Left renal cortex interstitium (tissue), 4 donors: ENCODE measurements at places on chromosomes 7 and 10. TPM values are rescaled to one million over a fixed set of nuclear protein-coding genes. Genes with fewer than 3 reads are reported as not detected.

SGPL1 gene
- 57.4 TPM for polyA plus RNA-seq

GRCh38 chr7:84136336-84136735 lies 58.3 kb downstream of the SEMA3A start:
- DNase-seq, result no peak

DNA sequence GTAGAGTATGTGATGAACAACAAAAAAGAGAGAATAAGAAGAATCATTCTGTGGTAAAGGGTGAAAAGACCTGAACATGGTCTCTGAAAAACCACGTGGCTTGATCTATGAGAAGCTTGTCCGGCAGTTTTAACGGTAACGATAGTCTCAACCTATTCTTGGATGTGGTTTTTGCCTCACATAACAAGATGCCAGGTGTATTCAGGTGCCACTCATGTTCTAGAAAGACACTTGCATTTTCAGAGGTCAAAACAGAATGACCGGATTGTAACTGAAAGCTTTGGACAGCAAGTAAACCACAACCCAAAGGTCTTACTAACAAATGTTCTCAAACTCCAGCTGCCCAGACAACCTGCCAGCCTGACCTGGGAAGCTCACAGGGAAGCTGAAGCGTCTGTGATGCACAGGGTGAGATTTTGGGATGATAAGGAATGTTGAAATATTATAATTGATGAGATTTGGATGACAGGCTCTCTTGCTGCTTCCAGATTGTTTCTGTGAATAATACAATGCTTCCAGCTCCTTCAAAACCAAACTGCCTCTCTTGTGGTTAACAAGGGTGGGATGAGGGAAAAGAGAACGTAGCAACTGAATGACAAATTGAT lies 137.4 kb upstream of the GRB10 start:
- DNase-seq, result no peak

DNA sequence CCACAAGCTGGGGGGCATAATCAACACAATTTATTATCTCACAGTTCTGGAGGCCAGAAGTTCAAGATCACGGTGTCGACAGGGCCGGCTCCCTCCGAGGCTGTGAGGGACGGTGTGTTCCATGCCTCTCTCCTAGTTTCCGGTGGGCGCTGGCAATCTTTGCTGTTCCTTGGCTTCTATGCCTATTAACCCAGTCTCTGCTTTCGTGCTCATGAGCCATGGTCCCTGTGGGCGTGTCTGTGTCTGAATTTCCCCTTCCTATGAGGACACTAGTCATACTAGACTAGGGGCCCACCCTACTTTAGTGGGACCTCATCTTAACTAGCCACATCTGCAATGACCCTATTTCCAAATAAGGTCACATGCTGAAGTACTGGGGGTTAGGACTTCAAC lies 29.4 kb downstream of the HIPK2 start:
- no peak for DNase-seq

- DNase-seq, result no peak
Measured at GRCh38 chr10:48974510-48975156, 35.0 kb upstream of the LRRC18 start.

- DNase-seq, result no peak
Measured at GRCh38 chr10:81177651-81178244, 640.0 kb downstream of the SH2D4B start.

AMZ1 gene
- 0.59 TPM for polyA plus RNA-seq

FAM241B gene
- polyA plus RNA-seq, result 10.5 TPM

GRCh38 chr10:556971-557637 lies 132.4 kb downstream of the DIP2C start:
- DNase-seq, result no peak

BTBD16 gene
- polyA plus RNA-seq, result 0.54 TPM

CCDC172 gene
- not detected for polyA plus RNA-seq

CFAP69 gene
- 12.3 TPM for polyA plus RNA-seq

EZH2 gene
- 49.5 TPM for polyA plus RNA-seq

C7orf33 gene
- polyA plus RNA-seq, result not detected

GRCh38 chr7:95322396-95322795 lies 1.9 kb downstream of the PON1 start:
- no peak for DNase-seq

- DNase-seq, result no peak
Measured at GRCh38 chr10:6011558-6011957, 34.2 kb upstream of the IL15RA start.

- no peak for DNase-seq
Measured at GRCh38 chr7:10930551-10930950, 43.1 kb upstream of the PHF14 start.

GRCh38 chr10:98389398-98389797 lies 25.6 kb downstream of the PYROXD2 start:
- no peak for DNase-seq

DNA sequence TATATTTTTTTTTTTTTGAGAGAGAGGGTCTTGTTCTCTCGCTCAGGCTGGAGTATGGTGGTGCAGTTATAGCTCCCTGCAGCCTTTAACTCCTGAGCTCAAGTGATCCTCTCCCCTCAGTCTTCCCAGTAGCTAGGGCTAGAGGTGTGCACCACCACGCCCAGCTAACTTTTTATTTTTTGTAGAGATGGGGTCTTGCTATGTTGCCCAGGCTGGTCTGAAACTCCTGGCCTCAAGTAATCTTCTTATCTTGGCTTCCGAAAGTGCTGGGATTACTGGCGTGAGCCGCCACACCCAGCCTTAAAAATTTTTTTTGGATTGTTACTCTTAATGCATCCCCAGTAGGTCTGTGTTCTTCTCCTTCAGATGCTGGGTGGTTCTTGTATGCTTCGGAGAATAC lies 4.2 kb downstream of the UBTD1 start:
- no peak for DNase-seq

DNA sequence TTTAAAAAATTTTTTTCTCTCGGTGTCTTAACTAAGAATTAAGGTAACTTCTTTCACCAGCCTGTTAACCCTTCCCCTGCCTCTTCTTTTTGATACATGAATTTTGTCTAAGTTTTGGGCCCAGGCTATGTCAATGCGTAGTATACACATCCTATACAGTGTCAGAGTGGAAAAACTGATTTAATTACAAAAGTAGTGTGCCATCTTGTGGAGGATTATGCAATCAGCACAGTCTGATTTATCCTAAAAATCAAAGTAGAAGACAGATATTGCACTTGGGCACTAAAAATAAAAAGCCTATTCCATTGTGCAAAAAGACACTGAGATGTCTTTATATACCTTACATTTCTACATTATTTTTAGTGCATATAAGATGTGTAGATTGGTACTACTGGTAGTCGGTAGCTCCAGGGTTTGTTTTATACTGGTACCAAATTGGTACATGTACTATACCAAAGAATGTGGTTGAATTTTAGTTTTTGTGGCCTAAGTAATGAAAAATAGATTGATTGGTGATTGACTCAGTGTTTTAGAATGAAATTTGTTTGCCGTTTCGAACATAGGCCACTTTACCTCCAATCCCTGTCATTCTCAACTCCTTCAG lies 96.6 kb downstream of the MKLN1 start:
- peak; percentile 9 for DNase-seq

DNA sequence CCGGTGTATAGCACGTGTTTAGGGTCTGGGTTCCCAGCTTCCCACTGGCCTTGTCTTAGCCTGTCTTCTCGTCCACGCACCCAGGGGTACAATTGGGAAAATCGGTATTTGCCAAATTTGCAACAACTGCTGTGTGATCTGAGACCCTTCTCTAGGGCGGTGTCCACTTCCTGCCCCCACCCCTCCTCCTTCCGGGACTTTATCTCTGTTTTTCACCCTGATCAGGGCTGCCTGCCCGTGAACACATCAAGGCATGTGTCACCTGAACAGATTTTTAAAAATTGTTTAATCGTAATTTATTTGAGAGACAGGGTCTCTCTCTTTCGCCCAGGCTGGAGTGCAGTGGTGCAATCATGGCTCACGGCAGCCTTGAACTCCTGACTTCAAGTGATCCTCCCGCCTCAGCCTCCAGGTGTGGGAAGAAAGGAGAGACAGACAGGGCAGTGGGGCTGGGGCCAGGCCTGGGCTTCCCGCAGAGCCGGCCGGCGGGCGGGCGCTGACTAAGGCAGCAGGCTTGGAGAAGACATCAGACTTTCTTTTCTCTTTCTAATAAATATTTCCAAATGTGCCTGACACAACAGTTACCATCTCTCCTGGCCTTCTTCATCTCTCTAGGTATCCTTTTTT lies 27.5 kb downstream of the ELFN1 start:
- DNase-seq, result no peak

DNA sequence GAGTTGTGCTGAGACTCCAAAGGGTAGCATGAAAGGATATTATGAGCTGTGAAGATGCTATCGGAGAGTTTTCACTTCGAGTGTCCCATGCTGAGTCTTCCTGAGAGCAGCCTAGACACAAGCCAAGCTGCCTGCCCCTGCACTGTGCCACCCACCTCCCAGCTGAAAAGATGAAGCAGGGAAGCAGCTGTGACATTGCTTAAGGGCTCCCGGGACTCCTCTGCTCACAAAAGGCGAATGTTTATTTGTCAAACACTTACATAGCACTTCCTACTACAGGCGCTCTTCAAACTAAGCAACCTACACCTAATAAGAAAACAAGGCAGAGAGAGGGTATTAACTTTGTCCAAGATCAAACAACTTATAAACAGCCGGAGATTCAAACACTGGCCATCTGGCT lies 95.6 kb downstream of the OSBPL3 start:
- no peak for DNase-seq

- no peak for DNase-seq
Measured at GRCh38 chr10:123425680-123426079, 240.5 kb upstream of the GPR26 start.

ANKRD22 gene
- polyA plus RNA-seq, result 0.44 TPM

OR13A1 gene
- polyA plus RNA-seq, result 0.22 TPM
